ENCODE measurements at places on chromosomes 12 and 14.

DNA sequence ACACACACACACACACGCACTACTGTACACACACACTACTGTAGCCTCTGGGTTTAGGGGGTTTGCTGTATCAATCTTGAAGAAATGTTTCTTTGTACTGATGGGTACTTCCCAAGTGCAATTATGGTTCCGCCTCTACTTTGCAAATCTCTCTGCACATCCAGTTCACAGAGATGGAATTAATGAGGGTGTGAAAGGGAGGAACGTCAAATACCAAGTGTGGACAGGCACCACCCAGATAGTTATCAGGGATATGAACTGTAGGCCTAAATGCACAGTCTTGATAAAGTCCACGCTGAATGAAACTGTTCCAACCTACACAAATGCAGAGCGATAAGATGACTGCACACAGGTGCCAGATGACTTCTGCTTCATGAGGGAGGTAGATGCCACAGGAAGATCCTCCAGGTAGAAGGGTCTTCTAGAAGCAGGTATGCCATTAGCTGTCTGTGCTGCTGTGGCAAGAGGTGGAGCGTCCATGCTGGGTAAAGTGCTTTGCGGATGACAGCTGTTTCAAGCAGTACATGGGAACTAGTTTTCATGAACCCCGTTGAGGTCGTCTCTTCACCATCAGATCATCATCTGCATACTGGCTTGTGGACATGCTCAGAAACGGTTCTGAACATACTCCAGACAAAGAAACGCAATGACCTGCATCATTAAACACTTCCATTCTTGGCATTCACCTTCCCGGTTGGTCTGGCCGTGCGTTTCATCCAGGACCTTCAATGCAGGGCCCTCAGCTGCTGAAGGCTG is 314.3 kb upstream of the RTL1 start:
- no peak for DNase-seq

DNA sequence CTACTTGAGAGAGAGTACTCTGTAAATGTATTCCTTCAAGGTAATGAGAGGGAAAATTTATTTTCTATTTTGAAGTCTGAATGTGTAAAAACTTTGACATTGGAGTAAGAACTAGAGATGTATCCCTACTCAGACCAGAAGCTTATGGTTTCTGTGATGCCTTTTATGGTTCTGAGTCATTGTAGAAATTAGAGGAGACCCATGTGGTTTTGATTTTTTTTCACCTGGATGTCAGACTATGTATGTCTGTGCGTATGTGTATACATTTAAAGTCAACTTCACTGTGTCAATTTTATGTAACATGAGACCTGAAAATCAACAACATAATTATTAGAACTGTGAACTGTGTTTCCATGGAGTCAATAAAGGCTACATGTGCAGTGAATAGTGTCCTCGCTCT is 302.0 kb downstream of the TRHDE start:
- no peak for DNase-seq

- DNase-seq, result no peak
Measured at GRCh38 chr12:47729233-47729632, 3.9 kb upstream of the ENDOU start.

DNA sequence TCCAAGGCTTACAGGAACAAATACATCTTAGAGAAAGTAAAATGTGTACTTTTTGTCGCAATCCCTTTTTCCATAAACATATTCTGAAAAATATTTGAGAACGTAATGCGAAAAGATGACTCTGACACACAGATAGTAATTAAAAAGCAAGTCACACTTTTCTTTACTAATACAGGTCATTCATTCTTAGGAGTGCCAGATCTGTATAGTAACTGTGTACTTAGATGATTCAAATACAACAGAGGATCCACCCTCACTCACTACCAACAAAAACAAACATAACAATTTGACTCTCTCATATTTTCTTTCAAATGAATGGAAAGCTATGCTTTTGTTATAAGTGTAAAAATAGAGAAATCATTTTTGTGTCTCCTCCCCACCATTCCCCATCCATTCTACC is 795.4 kb downstream of the SLC6A15 start:
- no peak for DNase-seq

GRCh38 chr14:76687611-76688382 is 73.5 kb upstream of the VASH1 start:
- no peak for DNase-seq

- DNase-seq, result peak; percentile 73
Measured at GRCh38 chr12:127381043-127381668, 885.8 kb upstream of the TMEM132C start.

DNA sequence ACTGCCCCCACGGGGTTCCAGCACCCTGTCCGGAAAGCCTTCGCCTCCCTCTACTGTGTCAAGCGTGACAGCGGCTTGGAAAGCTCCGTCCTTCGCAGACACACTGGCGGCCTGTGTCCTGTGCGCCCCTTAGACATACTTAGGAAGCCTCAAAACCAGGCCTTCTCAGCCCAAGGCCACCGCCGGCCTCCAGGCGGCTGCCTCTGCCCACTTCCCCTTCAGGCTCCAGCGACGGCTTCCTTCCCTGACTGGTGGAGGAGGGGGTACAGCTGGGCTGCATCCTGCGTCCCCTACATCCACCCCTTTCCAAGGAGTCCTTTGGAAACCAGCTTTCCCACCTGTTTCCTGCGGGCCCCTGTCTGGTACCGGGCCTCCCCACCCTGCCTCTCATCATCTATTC is 2.5 kb upstream of the CACNA2D4 start:
- no peak for DNase-seq

DNA sequence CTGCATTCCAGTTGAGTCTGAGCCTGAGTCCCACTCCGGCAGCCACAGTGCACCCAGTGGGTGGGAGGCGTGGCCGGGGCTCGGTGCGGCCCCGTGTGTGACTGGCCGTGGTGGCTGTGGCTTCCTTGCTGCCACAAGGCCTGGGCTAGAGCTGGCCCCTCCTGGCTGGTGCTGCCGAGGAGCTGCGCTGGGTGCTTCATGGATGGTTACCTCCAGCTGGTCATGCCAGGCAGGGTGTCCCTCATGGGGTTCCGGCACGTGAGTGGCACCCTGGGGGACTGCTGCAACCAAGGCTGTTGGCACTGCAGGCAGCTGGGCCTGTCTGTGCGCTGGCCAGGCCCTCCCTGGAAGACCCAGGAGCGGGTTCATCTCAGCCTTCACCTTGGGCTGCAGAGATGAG is 62.7 kb downstream of the KIF26A start:
- no peak for DNase-seq

All from glutamatergic neuron (in vitro differentiated cells).